KBM-7 (cell line): ENCODE measurements at places on chromosomes 3 and 15.

- DNase-seq = peak; percentile 46
Observed at GRCh38 chr15:53586799-53587198, 172.7 kb downstream of the WDR72 start.

DNA sequence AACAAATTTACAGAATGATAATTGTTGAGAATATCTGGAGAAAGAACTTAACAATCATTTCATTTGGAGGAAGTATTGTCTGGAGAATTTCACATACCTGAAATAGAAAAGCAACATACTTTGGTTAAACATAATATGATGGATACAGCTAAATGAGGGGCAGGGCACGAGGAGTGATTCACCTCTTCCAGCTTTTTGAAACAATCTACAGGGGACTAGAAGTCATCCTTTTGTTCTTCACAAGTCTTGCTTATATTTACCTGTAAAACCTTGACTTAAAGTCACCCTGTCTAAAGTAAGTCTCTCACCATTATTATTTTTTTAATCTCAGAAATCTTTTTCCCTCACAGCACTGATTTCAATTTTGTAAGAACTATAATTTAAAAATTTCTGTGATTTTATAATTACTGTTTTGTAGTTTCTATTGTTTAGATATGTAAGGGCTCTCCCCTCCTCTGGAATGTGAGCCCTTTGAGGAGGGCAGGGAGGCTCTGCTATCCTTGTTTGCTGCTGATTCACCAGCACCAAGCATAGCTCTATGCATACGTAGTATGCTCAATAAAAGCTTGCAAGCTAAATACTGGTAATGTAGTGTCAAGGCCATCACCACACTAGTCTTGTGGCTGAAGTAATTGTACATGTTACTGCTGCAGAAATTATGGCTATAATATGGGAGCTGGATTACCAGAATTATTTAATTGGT is 193.9 kb upstream of the THRB start:
- no peak for DNase-seq

GRCh38 chr15:27272427-27272826 is 301.4 kb downstream of the GABRG3 start:
- DNase-seq = no peak

DNA sequence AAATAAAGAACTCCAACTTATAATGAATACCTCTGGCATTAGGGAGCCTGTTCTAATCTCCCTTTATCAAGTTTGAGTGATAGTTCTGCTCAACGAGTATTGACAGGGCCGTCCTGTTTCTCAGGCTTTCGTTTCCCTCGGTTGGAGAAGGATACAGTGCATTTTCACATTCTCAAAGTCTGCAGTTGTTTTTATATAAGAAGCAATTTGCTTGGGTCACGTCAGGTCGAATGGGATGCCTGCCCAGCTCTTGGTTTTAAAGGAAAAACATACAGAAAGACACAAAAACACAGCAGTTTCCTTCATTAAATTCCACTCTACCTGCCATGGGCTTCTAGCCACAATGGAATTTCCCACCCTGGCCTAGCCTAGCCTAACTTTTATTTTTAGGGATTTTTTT is 366.3 kb downstream of the TIGIT start:
- DNase-seq = no peak

DNA sequence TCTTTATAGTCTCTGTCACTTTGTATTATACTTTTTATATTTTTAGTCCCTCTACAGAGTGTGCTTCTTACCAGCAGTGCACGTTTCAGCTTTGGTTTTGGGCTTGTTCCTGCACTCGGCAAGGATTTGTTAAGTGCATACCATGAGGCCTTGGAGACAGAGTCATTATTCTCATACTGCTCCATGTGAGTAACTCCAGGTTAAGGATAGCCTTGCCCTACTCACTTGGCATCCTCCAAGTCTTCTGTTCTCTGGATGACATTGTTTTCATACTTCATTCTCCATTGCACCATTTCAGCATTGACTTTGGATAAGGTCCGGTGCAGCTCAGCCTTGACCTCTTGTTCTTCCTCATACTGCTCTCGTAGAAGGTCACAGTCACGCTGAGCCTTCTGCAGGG is 96.4 kb downstream of the MYH15 start:
- DNase-seq = no peak

DNA sequence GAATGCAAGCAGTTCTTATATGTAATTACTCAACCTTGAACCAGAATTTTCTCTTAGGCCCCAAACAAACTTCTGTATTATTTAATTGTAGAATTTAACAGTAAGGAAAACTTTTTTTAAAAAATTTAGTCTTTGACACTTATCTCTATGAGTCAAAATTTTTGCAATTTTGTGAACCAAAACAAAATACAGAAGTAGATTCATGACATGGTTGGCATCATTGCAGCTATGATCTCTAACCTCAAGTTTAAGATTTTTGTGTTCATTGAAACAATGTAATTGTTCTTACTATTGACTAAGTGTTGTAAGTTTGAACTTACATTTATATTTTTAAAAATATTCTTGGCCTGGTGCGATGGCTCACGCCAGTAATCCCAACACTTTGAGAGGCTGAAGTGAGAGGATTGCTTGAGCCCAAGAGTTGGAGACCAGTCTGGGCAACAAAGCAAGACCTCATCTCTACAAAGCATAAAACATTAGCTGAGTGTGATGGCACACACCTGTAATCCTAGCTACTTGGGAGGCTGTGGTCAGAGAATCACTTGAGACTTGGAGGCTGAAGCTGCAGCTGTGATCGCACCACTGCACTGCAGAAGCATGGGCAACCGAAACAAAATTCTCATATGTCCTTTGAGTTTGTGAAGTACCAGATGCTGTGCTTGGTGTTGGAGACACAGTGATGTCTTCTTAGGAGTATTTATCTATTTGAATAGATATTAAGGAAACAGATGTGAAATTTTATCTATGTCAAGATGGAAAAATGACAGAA is 39.7 kb downstream of the STT3B start:
- DNase-seq = no peak

DNA sequence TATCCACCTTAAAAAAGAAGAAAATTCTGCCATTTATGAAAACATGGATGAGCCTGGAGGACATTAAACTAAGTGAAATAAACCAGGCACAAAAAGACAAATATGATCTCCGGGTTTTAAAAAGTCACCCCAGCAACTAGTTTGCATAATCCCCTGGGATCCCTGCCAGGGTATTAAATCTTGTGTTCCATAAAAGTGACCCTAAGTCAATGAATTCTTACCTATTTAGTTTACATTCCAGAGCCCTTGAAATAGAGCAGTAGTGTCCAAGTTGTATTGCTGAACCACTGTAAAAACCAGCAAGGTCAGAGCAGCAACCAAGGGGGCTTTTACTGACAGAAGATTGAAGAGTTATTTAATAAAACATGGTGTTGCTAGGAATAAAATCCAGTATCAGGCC is 716.8 kb upstream of the BCHE start:
- DNase-seq = no peak

DNA sequence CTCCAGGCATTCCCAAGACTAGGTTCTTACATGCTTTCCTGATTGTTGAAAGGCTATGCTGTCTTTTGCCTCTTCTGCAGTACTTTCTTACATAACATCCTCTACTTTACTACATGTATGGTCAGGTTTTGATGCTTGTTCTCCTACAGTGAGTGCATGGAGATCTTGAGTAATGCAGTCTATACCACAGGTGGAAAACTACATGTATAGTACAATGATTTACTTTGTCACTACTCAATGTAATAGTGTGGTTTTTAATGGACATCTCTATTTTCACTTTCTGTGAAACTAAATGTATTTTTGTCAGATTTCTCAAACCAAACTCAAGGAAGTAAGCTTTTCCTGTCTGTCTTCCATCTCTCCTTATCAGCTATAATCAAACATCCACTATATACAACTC is 657.0 kb downstream of the TUSC7 start:
- DNase-seq = no peak

DNA sequence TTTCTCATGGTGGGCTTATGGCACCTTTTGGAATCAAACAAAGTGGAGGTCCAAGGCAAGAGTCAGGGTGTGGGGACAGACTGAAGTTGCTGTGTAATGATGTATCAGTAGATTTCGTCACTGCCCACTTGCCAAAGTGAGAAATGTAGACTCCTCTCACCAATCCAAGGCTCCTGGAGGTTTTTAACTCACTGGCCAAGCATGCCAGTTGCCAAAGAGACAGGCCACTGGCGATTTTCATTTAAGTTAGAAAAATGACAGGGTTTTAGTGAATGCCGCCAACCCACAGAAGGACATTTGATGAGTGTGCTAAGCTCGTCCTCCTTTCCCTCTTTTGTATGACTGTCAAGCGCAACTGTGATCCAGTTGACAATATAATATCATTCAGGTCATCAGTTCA is 209.2 kb downstream of the FEZF2 start:
- no peak for DNase-seq

DNA sequence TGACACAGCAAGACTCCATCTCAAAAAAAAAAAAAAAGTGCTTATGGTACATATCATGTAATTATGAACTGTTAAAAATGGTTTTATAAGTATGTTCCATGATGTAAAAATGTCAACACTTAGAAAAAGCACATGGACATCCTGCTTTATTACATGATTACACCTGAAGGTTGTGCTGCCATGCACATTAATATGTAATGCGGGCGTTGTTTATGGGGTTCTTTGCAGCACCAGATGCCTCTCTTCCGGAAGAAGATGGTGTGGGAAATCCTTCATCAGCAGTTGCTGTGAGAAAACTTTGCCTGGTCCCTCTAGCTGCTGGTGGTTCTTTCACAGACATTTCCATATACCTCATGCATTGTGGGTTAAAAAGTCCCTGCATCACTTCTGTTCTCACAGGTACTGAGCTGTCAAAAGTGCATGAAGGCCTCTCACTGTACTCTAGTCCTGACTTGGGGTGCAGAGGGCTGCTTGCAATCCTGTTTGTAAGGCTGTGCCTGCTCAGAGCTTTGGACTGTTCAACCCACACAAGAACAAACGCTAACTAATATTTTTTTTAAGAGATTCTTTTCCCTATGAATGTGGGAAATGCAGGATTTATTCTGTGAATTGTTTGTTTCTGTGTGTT is 43.6 kb downstream of the SENP2 start:
- no peak for DNase-seq

- peak; percentile 9 for DNase-seq
Observed at GRCh38 chr3:114499976-114500375, 206.1 kb downstream of the TIGIT start.

DNA sequence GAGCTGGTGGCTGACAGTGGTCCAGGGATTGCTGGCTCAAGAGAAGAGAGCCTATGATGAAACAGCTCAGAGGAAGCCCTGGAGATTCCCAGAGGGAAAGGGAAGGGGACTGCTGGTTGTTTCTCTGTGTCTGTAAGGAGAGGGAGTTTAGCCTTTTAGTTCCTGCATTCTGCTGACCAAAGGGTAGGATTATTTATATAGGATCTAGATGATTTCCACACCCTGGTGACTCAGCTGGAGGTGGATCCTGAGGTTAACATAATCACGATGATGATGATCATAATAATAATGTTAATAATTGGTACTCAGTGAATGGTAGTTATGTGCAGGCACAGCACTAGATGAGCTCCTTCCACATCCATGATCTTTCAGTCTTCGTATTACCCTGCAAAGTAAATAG is 144.9 kb downstream of the EPHB1 start:
- no peak for DNase-seq
